ENCODE measurements at places on chromosomes 16 and 17.

DNA sequence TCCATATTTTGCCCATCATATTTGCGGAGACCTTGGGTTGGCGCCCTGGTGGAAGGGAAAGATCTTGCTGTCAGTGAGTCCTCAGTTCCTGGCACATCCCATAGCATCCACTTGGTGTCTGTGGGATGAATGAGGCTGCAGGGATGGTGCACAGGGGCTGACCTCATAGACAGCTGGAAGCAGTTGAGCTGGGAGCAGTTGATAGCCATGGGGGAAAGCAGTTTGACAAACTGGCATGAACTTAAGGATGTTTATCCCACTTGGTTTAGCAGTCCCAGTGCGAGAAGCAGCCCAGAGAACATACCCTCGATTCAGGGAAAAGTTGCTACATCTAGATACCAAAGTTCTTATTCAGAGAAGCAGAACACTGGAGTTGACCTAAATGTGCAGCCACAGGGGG lies 80.7 kb downstream of the SNX29 start:
- DNase-seq, result no peak

DNA sequence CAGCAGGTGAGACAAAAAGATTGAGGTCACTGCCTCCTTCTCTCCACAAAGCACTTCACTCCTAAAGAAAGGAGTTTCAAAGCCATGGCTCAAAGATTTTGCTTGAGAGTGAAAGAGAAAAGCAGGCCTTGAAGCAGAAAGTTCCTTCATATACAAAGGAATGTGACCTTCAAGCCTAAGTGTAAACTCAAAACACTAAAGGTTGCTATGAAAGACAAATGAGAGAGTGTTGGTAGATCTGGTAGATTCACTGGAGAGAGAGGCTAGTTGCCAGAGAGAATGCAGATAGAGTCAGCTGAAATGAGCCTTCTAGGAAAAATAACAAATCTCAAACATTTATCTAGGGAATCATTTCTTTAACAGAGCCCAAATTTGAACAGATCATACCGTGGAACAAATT lies 305.2 kb downstream of the CDH8 start:
- no peak for DNase-seq

- DNase-seq, result no peak
Observed at GRCh38 chr17:82665891-82666290, 17.6 kb upstream of the WDR45B start.

DNA sequence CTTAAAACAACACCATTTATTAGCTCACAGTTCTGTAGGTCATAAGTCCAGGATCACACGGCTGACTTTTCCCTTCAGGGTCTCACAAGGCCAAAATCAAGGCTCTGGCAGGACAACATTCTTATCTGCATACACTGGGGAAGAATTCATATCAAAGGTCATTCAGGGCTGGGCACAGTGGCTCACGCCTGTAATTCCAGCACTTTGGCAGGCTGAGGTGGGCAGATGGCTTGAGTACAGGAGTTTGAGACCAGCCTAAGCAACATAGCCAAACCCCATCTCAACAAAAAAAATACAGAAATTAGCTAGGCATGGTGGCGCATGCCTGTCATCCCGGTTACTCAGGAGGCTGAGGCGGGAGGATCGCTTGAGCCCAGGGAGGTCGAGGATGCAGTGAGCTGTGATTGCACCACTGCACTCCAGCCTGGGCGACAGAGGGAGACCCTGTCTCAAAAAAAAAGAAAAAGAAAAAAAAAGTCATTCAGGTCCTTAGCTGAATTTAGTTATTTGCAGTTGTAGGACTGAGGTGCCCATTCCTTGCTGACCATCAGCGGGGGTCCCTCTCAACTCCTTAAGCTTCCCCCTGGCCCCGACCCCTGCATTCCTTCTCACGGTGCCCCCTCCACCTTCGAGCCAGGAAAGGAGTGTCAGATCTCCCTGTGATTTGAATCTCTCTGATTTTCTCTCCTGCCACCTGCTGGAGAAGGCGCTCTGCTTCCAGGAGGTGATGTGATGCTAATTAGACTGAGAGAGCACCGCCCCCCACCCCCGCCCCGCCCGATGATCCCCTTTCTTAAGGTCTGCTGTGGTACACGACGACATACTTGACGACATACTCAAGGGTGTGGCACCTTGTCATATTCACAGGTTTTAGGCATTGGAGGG lies 91.8 kb upstream of the CLEC18A start:
- DNase-seq, result peak; percentile 51

DNA sequence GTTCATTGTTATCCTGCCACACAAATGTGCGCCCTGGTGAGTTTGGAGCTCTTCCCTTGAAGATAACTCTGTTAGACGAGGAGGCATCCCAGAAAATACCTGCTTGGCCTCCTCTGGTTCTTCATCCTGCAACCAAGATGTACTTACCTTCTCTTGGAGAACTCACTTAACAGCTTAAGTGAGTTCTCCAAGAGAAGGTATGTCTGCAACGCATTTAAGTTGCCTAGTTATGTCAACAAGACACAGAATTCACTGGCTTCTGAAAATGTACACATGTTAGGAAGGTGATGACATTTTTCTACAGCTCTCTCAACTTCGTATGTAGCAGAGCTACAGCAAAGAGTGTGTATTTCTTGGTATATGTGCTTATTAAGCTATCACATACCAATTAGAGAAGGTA lies 78.6 kb upstream of the NOG start:
- DNase-seq, result no peak

DNA sequence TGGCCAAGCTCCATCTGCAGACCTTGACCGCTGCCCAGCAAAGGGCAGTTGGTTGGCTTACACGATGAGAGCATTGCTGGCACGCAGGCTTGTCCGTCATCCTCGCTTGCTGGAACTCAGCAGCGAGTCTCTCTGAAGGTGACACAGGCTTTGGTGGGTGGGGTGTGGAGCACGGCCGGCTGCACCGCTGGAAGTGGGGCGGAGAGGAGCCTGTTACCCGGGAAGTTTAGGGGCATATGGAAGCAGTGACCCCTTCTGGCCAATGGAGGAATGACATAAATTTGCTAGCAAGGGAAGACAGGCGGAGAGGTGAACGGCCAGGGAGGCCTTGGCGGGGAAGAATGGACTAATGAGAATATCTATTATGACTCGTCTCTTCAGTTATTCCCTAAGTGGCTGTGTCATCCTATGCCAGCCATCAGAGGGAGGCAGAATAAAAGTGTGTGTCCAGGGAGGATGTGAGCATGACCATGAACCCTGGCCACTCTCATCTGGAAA lies 65.9 kb upstream of the SDK2 start:
- DNase-seq, result no peak

- no peak for DNase-seq
Observed at GRCh38 chr17:37079735-37080134, 131.0 kb downstream of the AATF start.

DNA sequence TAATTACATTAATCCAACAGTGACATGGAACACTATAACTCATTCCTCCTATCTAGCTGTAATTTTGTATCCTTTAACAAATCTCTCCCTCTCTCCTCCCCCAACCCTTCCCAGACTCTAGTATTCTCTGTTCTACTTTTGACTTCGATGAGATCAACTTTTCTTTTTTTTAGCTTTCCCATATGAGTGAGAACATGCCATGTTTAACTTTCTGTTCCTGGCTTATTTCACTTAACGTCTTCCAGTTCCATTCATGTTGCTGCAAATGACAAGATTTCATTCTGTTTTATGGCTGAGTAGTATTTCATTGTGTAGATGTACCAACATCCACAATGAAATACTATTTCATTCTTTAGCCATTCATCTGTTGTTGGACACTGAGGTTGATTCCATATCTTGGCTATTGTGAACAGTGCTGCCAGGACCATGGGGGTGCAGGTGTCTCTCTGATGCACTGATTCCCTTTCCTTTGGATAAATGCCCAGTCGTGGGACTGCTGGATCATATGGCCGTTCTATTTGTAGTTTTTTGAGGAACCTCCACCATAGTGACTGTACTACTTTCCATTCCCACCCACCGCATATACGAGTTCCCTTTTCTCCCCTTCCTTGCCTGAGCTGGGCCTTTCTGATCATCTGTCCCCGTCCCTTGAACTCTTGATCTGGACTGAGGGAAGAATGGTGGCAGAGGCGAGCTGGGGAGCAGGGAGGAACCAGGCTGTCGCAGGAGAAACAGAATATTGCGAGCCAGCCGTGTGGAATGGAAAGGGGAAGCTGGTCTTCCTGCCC lies 7.7 kb upstream of the CEP295NL start:
- DNase-seq, result no peak

- no peak for DNase-seq
Observed at GRCh38 chr17:41734949-41735313, 488 bp upstream of the HAP1 start.

Measured in posterior cingulate gyrus (tissue), 11 donors.